Tibial nerve (tissue), 4 donors: ENCODE measurements at places on chromosomes 3 and 15. TPM values are rescaled to one million over a fixed set of nuclear protein-coding genes. Genes with fewer than 3 reads are reported as not detected.

Gene PDZRN3
- 87.2 TPM for total RNA-seq

Gene HTR3E
- not detected for total RNA-seq

Gene DUOXA2
- total RNA-seq, result not detected

Gene FYCO1
- 61.7 TPM for total RNA-seq

Gene CNTN6
- not detected for total RNA-seq

Gene CCDC13
- total RNA-seq, result 2.2 TPM

Gene KNG1
- total RNA-seq, result not detected

Gene GOLGA6L22
- total RNA-seq, result not detected

Gene ZIC1
- not detected for total RNA-seq

Gene SPRED1
- 29.1 TPM for total RNA-seq

Gene PTX3
- total RNA-seq, result 14.0 TPM

Gene GCNT3
- total RNA-seq, result not detected

Gene POTEB3
- total RNA-seq, result not detected

Gene NLGN1
- total RNA-seq, result 27.4 TPM

Gene CLRN1
- not detected for total RNA-seq

Gene ADAMTS7
- 10.7 TPM for total RNA-seq

Gene UBL7
- total RNA-seq, result 40.8 TPM

Gene LOXL1
- 21.6 TPM for total RNA-seq

Gene AZI2
- total RNA-seq, result 89.2 TPM

Gene C2CD4A
- under 0.01 TPM for total RNA-seq

Gene ZNF770
- 17.3 TPM for total RNA-seq

Gene LARP6
- 29.9 TPM for total RNA-seq

Gene BRPF1
- total RNA-seq, result 21.0 TPM

Gene TJP1
- 416 TPM for total RNA-seq

Gene PIF1
- total RNA-seq, result 0.39 TPM

Gene GOLGA8J
- total RNA-seq, result not detected

Gene TGM5
- not detected for total RNA-seq

Gene DZIP1L
- total RNA-seq, result 40.2 TPM

Gene COL8A1
- 170 TPM for total RNA-seq

Gene SLC28A2
- total RNA-seq, result not detected

Gene VEPH1
- total RNA-seq, result 0.30 TPM

Gene C3orf33
- 1.4 TPM for total RNA-seq

Gene FOXL2
- total RNA-seq, result not detected

Gene PLCD1
- 43.8 TPM for total RNA-seq

Gene TMEM212
- not detected for total RNA-seq

Gene SH2D7
- not detected for total RNA-seq

Gene AADACL2
- total RNA-seq, result not detected

Gene QTRT2
- 21.3 TPM for total RNA-seq

Gene TTC14
- total RNA-seq, result 76.6 TPM

Gene RHOV
- 0.39 TPM for total RNA-seq

Gene CCNDBP1
- 128 TPM for total RNA-seq

Gene SYNM
- total RNA-seq, result 31.8 TPM

Gene CCDC32
- total RNA-seq, result 35.4 TPM

Gene CSTA
- 2.7 TPM for total RNA-seq
